ENCODE measurements at places on chromosomes 2 and 18.

GRCh38 chr2:105610576-105611332 lies 134.0 kb upstream of the NCK2 start:
- DNase-seq: peak; percentile 14

DNA sequence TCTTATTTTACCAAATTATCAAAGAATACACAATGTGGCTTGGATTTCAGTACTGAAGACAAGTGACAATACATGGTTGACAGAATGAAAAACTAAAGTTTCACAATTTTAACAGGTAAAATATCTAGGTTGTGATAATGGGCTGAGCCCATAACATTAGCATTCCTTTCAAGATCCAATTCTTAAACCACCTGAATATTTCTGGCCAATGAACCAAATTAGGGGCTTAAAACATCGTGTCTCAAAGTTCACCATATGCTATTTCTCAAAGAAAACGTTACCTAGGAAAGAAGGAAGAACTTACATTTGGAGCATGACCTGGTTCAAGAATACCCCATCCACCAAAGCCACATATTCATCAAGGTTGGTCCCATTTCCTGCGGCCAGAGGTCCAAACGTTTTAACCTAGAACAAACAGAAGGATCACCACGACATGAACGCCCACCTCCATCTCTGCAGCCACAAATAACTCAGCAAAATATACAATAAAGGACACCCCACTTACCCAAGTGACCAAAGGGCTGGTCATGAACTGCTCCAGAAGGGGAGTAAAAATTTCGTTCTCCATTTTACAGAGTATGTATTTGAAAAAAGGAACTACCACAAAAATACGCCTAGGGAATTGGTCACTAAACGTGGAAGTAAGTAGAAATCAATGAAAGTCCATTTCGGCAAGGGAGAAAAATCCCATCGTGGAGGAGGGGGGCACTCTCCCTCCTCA lies 984 bp downstream of the CCDC88A start:
- peak; percentile 25 for DNase-seq

DNA sequence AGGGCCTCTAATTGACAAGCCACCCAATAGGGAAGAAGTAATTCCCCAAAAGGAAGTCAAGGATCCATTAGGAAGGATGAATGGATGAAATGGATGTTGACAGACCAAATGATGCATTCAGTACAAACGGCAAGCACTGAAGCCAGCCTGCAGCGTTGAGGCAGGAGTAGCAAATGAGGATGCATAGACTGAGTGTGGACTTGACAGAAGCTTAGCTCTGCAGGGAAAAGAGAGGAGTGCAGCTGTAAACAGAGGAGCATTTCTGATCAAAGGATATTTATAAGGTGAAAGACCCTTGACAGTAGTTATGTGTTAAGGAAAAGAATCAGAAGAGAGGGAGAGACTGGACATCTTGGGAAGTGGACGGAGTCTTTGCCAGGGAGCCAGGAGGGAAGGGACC lies 253.2 kb upstream of the RAB12 start:
- no peak for DNase-seq

GRCh38 chr18:26646901-26647300 lies 98.5 kb upstream of the KCTD1 start:
- DNase-seq: no peak

- no peak for DNase-seq
These were observed 204.4 kb downstream of the MREG start for GRCh38 chr2:215808996-215809395.

GRCh38 chr2:126761256-126761980 lies 105.5 kb downstream of the GYPC start:
- DNase-seq: no peak

DNA sequence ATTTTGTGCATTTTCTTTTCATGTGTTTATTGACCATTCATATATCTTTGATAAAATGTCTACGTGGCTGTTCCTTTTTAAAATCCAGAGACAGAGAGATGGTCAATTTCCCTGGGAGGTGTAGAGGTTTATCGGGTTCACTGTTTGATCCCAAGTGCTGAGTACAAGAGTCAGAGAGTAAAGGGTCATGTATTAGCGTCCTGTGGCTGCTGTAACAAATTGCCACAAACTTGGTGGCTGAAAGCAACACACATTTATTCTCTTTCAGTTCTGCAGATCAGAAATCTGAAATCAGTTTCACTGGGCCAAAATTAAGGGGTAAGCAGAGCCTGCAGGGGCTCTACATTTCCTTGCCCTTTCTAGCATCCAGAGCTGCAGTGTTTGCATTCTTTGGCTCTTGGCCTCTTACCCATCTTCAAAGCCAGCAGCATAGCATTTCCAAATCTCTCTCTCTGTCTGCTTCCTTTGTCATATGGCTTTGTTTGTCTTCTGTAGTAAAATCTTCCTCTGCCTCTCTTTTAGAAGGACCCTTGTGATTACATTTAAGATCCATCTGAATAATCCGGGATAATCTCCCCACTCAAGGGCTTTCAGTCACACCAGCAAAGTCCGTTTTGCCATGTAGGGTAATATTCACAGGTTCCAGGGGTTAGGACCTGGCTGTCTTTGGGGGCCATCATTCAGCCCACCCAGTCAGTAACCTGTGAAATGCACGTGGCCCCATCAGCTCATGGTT lies 49.9 kb downstream of the TMEM17 start:
- no peak for DNase-seq

DNA sequence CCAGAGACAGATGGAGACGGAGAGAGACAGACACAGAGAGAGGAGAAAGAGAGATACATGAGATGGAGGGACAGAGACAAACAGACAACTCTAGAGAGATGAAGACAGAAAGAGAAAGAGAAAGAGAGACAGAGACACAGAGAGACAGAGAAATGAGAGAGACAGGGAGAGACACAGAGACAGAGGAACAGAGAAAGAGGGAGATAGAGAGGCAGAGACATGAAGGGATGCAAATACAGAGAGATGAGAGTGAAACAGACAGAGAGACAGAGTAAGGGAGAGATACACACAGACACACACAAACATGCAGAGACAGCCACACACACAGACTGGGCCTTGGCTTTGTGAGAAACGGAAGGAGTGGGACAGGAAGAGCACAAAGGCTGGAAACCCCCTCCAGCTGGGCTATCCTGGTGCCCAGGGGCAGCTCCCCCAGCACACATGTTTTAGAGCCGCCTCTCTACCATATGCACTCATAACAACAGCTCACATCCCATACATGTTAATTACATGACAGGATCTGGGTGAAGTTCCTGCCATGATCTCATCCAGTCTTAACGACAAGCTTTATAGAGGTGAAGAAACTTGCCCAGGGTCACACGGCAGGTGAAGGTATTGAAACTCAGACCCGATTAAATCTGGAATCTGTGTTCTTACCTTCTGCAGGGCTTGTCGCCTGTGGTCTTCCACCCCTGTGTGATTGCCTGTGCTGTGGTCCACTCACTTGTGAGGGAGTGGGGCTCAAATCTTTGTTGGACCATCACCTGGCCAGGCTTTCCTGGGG lies 32.4 kb downstream of the IL18R1 start:
- no peak for DNase-seq

DNA sequence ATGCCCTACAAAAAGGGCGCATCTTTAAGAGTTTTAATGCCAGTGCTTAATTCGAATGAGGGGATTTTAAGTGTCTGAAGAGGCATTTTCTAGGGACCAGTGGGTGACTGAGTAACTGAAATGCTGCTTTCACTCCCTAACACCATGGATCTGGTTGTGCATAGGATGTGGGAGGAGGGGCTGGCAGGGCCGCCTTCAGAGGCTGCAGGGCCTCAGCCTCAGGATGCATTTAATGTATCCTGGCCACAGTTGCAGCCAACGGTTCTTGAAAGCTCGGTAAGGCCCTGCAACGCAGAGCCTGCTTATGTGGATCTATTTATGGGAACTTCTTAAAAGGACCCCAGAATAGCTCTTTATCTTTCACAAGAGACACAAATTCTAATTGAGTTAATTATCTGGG lies 25.8 kb upstream of the IL18RAP start:
- DNase-seq: no peak

DNA sequence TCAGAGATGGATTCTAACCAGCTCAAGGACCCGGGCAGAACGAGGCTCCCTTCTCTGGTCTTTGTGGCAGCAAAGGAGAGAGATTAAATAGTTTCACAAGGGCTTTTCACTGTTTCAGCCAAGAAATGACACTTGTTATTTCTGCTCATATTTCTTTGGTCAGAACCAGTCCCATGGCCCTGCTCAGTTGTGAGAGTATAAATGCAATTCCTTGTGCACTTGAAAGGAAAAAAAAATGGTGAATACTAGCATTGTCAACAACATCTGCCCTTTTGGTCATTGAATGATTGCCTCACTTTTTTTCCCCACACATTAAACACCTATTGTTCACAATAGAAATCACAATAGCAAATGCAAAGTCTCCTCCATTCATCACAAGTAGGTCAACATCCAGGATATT lies 104.4 kb downstream of the RDH14 start:
- DNase-seq: no peak

DNA sequence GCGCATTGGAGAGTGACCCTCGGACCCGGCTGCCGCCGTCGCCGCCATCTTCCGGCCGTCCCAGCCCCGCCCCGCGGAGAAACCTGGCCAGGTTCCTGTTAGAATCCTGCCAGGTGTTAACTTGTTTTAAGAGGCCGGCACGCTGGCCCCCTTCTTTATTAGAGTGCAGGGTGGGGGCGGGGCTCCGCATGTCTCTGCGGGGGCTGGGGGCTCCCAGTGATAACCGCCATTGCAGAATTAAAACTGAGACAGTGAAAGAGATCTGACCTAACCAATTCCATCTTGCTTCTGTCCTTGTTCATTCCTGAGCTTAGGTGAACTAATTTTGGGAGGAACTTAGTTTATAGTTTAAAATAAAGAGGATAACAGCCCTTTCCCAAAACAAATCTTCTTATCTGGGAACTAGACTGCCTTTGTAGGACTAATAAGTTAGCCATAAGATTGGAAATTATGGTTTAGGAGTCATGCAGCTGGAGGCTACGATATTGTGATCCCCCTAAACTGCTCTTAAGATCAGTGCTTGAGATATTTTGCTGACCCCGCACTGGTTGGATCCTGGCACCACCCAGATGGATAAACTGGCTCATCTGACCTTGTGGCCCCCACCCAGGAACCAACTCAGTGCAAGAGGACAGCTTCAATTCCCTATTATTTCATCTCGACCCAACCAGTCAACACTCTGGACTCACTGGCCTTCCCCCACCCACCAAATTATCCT lies 543 bp upstream of the STARD7 start:
- no peak for DNase-seq

DNA sequence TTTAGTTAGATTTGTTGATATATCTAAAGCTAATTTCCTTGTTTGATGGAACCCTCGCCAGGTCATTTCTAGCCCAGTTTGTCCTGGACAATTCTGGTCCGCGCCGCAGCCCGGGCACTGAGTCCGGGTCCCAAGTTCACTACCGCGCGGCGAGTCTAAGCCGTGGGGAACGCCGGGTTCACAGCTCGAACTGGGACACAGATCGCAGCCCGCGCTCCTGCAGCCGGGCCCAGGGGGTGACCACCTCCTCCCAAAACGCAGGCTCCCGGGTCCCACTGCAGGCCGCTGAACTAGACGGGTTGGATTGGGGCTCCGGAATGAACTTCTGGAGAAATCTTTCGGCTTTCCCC lies 681 bp downstream of the ACADL start:
- no peak for DNase-seq

- peak; percentile 20 for DNase-seq
These were observed 85.6 kb upstream of the SPOPL start for GRCh38 chr2:138415985-138416384.

DNA sequence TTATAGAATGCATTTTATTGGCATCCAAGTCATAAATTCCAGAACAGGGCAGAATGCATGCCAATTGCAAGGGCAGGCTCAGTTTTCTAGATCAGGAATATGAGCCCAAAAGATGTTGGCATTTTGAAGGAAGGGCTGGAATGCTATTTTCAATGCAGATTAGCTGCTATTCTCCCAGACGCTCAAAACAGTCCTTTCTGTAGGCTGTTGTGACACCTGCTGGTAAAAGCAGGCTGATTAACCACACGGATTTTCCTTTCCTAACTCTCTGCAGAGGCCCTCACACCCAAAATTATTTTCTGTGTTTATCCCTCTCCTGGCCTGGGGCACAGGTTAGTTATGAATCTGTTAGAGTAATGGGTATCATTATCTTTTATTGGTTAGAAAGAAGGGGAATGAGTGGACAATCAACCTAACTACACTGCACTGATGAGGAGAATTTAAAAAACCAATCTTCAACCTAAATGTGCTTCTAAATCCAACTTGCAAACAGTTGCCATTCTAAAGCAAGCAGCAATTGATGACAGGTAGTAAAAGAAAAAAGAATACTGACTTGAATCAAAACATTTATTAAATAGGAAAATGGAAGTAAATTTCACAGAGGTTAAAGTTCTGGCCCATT lies 94.0 kb downstream of the PLA2R1 start:
- peak; percentile 49 for DNase-seq
